ENCODE measurements at places on chromosomes 4 and X.

DNA sequence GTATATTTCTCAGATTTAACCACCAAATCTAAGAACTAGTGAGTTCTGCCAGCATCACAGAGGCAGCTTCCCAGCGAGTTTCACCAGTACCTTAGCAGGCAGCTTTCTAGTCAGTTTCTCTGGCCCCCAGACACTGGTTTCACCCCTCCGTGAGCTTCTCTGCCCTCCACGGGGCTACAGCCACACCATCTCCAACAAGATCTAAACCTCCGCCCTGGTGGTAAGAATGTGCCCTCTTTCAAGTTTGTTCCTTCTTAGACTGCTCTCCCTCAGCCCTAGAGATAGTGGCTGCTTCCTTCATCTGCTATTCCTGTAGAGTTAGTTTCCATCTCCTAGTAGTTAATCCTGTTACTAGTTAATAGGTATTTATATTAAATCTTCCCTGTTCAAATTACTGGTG, 60.5 kb upstream of the TAB3 start:
- no peak for DNase-seq

DNA sequence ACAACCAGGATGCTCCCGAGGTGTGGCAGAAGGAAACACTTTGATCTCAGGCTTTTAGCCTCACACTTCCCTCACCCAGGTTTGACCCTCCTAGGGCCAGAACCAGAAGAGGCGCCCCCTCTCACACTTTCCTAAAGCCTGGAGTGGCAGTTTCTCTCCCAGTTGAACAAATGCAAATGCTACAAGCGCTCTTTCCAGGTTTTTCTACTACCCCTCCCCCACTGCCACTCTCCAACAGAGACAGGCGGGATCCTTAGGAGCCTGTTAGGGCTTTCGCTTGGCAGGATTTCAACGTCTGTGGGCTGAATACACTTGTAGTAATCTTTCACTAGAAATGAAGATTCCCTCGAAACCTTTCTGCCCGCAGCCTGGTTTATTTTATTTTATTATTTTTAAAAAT, 2.4 kb downstream of the TSC22D3 start:
- DNase-seq, result no peak

DNA sequence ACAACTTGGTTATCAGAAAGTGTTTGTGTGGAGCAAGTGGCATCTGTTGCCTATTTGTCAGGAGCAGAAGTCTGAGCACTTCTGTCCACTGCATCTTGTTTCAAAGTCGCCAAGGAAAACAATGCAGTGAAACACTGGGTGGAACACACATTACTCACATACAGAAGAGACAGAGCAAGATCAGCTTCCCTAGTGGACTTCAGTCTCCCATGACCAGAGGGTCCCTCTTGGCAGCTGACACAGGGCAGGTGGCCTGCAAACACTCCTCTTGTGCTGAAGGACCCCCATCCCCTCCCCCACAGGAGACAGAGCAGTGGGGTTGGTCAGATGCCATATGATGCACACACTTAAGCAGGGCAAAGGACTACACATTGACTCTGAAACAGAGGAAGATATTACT, 3.6 kb upstream of the BBS12 start:
- no peak for DNase-seq

- no peak for DNase-seq
Observed at GRCh38 chr4:22440999-22441398, 74.9 kb downstream of the ADGRA3 start.

- no peak for DNase-seq
Observed at GRCh38 chr4:6769233-6769988, 13.1 kb upstream of the KIAA0232 start.

GRCh38 chrX:118824173-118824730, 628 bp downstream of the ZCCHC12 start:
- DNase-seq, result no peak

DNA sequence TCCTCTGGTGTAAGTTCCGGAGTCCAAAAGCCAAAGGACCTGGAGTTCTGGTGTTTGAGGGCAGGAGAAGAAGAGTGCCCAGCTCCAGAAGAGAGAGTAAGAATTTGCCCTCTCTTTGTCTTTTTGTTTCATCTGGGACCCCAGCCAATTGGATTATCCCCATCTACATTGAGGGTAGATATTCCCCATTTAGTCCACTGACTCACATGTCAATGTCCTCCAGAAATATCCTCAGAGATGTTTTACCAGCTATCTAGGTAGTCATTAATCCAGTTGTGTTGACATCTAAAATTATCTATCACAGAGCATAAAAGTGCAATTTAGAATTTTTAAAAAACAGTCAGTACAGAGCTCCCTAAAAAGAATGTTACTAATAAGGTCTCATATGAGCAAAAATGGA, 132.9 kb upstream of the TMEM47 start:
- DNase-seq, result no peak
